Lung (tissue), 17 donors: ENCODE measurements at places on chromosomes 13 and 19.

- peak; percentile 19 for DNase-seq
Observed at GRCh38 chr13:45851171-45851921, at the start of gene SIAH3. Gene SIAH3, minus strand, starts transcription at chr13:45851753. Its CDS starts 124 bp downstream, at chr13:45851629.

GRCh38 chr13:109344552-109345157 is 441.7 kb downstream of the IRS2 start:
- DNase-seq: no peak

GRCh38 chr13:109883181-109884180 is 97.1 kb upstream of the IRS2 start:
- DNase-seq: no peak

DNA sequence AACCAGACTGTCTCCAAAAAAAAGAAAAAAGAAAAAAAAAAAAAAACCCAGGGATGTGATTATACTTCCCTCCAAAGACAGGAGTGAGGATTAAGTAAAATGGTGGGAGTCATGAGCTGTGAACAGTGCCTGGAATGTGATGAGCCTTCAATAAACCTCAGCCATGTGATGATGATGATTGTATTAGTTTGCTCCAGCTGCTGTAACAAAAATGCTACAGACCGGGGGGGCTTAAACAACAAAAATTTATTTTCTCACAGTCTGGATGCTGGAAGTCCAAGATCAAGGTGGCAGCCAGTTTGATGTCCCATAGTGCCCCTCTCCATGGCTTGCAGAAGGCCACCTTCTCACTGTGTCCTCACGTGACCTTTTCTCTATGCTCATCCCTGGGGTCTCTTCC is 8.9 kb upstream of the PVR start:
- no peak for DNase-seq

DNA sequence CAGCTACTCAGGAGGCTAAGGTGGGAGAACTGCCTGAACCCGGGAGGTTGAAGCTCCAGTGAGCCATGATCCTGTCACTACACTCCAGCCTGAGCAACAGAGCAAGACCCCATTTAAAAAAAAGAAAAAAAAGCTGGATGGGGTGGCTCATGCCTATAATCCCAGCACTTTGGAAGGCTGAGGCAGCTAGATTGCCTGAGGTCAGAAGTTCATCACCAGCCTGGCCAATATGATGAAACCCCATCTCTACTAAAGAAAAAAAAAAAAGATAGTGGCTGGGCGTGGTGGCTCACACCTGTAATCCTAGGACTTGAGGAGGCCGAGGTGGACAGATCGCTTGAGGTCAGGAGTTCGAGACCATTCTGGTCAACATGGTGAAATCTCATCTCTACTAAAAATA is 15.0 kb downstream of the LTBP4 start:
- DNase-seq: no peak

DNA sequence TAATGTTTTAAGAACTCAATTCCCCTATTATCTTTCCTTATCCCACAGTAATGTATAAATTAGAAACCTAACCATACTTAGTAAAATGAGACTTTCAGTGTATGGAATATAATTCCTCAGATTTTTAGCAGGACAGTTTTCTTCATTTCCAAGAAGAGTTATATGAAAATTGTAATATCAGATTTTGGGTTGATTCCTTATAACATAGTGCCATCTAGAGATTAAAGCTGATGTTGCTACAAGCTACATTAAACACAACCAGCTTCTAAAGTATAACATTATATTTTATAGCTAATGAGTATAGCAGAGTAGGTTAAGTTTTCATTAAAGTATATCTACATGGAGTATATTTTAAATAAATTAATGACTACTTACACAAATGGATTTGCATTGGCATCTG is 99.7 kb upstream of the MIR17HG start:
- DNase-seq: peak; percentile 52

GRCh38 chr13:37618554-37618953 is 20.0 kb upstream of the POSTN start:
- DNase-seq: no peak
